ENCODE measurements at places on chromosomes 11 and 22. TPM values are rescaled to one million over a fixed set of nuclear protein-coding genes. Genes with fewer than 3 reads are reported as not detected.

DNA sequence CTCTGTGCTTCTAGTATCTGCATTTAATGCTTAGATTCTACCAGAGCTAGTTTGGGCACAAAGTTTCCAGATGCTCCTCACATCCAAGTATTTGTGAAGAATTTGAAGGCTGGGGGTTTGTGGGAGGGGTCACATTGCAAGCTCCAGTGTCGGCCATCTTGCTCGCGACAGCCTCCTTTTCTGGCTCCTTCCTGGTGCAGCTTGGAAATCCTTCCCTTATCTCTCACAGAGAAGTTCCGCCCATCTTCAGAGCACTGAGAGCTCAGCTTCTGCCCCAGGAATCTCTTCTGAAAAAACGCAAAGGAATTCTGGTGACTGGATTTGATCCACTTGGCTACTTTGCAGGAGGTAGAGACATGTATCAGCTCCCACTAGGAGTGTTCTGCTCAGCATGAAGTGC, 497.5 kb downstream of the TBC1D22A start:
- no peak for DNase-seq

Gene CRACR2B
- 13.5 TPM for total RNA-seq

GRCh38 chr11:11157185-11157584, 195.9 kb downstream of the CSNK2A3 start:
- no peak for DNase-seq

Gene IGLL1
- not detected for total RNA-seq

Gene TCIRG1
- 168 TPM for total RNA-seq

DNA sequence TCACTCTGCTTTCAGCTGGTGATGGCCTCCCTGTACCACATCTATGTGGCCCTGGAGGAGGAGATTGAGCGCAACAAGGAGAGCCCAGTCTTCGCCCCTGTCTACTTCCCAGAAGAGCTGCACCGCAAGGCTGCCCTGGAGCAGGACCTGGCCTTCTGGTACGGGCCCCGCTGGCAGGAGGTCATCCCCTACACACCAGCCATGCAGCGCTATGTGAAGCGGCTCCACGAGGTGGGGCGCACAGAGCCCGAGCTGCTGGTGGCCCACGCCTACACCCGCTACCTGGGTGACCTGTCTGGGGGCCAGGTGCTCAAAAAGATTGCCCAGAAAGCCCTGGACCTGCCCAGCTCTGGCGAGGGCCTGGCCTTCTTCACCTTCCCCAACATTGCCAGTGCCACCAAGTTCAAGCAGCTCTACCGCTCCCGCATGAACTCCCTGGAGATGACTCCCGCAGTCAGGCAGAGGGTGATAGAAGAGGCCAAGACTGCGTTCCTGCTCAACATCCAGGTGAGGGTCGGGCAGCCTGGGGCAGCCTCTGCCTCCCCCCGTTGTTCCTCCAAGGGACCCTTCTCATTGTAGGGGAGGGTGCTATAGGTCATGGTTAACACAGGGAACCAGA, 5.9 kb downstream of the HMOX1 start:
- no peak for DNase-seq

- no peak for DNase-seq
Observed at GRCh38 chr11:26743622-26744021, 21.8 kb upstream of the SLC5A12 start.

Gene LRRC32
- 177 TPM for total RNA-seq

DNA sequence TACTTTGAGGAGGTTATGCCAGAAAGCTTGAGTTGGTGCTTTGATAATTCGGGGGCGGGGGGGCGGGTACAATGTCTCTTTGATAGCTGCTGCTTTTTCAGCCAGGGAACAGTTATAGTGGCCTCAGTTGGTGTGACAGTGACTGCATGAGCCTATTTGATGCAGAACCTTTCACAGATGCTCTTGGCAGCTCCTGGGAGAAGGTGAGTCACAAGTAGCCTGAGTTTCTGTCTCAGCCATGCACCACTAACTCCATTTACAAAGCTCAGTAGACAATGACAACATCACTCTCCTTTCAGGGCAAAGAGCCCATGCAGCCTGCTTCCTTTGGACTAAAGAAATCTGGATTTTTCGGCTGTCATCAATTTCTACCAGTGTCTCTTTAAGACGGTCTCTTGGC, 42.1 kb upstream of the SEZ6L start:
- DNase-seq, result no peak

DNA sequence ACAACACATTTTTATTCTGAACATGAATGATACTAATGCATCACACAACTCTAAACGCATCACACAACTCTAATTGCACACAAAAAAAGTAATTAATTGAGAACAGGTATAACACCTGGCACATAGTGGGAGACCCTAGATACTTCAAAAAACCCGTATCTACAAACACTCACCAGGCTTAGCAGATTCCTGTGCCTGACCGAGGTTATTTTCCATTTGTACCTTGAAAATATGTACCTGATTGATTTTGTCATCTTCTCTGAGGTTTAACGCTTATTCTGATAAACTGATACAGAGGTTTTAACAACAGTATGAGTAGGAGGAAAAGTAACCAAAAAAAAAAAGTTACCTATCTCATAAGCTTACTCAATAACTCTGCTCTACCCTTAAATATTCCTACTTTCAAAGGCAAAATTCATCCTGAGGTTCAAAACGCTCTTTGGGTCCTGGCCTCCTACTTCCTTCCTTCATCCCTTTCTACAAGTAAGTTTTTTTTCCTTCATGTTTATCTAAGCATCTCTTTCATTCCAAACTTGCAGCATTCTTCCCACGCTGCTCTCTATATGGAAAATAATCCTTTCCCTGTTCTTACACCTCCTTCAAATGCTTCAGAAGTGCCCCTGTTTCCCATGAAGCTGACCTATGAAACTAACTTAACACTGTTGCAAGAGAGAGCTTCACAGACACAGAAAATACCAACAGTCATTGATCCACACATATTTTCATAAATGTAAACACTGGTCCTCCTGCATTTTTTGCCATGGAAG, 73.3 kb downstream of the ETS1 start:
- DNase-seq, result no peak

Gene CSF2RB
- 3.6 TPM for total RNA-seq

DNA sequence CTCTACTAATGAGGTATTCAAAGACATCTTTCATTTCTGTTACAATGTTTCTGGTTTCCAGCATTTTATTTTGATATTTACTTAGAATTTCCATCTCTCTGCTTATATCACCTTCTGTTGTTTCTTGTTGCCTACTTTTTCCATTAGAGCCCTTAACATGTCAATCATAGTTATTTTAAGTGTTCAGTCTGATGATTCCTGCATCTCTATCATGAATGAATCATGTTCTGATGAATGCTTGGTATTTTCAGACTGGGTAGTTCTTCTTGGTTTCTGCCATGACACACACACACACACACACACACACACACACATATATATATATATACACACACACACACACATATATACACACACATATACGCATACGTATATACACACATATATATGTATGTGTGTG, 486.4 kb upstream of the ISX start:
- DNase-seq, result no peak

Gene EPS8L2
- 20.0 TPM for total RNA-seq

Gene USP2
- 0.41 TPM for total RNA-seq

- no peak for DNase-seq
Observed at GRCh38 chr11:15476371-15476917, 361.7 kb downstream of the INSC start.

Gene PLEKHA7
- 0.39 TPM for total RNA-seq

Gene UBE2L6
- total RNA-seq, result 74.1 TPM

DNA sequence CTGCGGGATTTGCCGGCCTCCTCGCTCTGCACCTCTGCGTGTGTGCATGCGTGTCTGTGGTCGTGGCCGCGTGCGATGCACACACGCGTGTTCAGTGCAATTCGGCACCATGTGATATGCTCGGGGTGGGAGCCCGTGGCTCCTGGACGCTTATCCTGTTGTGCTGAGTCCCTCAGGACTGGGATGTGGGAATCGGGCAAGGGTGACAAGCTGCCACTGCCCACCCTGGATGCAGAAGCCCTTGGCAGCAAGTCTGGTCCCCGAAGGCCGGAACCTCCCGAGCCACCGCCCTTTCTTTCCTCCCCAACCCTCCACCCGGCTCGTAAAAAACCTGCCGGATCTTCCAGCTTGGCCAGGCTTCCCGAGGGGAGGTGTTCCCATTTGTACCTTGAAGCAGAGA, 128.2 kb downstream of the PHF21B start:
- no peak for DNase-seq

- no peak for DNase-seq
Observed at GRCh38 chr11:22163394-22163797, 29.5 kb upstream of the ANO5 start.

All from glomerular endothelial cell (primary cell).